ENCODE measurements at places on chromosomes 11 and 22. TPM values are rescaled to one million over a fixed set of nuclear protein-coding genes. Genes with fewer than 3 reads are reported as not detected.

DNA sequence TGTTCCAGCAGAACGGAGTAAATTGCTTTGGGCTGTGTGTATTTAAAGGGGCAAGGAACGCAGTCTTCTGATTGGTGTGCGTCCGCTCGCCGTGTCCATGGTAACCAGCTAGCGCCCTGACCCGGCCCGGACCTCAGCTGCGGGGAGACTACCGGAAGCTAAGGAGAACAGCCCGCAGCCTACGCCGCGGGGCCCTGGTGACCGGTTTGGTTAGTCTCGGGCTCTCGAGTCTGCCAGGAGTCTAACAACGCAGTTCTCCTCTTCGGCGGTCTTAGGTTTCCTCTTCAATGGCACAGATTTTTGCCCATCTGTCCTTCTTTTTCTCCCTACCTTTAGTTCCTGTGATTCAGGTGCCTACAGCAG lies 3.5 kb upstream of the OR56A3 start:
- no peak for DNase-seq
- H3K4me1 ChIP-seq, result no peaks in the 10 kb centered on the region
- H3K4me3 ChIP-seq, result no peak overlapping the region
- no peak overlapping the region for H3K27ac ChIP-seq
- H3K36me3 ChIP-seq, result no peaks in the 10 kb centered on the region
- no peaks in the 10 kb centered on the region for H3K27me3 ChIP-seq

IFITM10 gene
- polyA plus RNA-seq, result 0.07 TPM

GRCh38 chr11:113193016-113193415 lies 121.4 kb upstream of the TTC12 start:
- H3K36me3 ChIP-seq, result no peaks in the 10 kb centered on the region
- H3K4me3 ChIP-seq, result no peak overlapping the region
- no peak overlapping the region for H3K27ac ChIP-seq
- H3K4me1 ChIP-seq, result peaks cover 24% of the 10 kb centered on the region

- no peak overlapping the region for H3K4me3 ChIP-seq
- no peaks in the 10 kb centered on the region for H3K36me3 ChIP-seq
- DNase-seq, result no peak
These were observed 2.5 kb downstream of the WBP2NL start for GRCh38 chr22:42001121-42001520.

MS4A12 gene
- polyA plus RNA-seq, result not detected

DNA sequence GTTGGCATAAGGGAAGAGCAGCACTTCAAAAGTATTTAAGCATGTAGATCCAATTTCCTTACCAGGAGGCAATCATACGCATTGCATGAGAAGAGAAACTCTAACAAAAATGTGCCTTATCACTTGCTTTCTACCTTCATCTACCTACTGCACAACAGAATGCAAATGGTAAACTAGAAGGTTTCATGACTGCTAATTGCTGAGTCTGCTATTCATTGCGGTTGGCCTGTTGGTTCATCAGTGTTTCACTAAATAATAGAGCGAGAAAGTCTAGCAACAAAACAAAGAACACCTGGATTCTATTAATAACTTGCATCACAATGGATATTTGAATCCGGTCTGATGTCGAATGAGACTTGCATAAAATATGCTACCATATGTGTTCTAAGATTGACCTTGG lies 229.0 kb downstream of the OPCML start:
- DNase-seq, result no peak
- H3K4me3 ChIP-seq, result no peak overlapping the region
- no peak overlapping the region for H3K27ac ChIP-seq
- no peaks in the 10 kb centered on the region for H3K27me3 ChIP-seq
- no peaks in the 10 kb centered on the region for H3K36me3 ChIP-seq
- no peaks in the 10 kb centered on the region for H3K4me1 ChIP-seq

- peaks cover 17% of the 10 kb centered on the region for H3K36me3 ChIP-seq
- no peak for DNase-seq
- H3K4me1 ChIP-seq, result no peaks in the 10 kb centered on the region
These were observed 12.2 kb upstream of the GRK2 start for GRCh38 chr11:67253872-67254624.

DNA sequence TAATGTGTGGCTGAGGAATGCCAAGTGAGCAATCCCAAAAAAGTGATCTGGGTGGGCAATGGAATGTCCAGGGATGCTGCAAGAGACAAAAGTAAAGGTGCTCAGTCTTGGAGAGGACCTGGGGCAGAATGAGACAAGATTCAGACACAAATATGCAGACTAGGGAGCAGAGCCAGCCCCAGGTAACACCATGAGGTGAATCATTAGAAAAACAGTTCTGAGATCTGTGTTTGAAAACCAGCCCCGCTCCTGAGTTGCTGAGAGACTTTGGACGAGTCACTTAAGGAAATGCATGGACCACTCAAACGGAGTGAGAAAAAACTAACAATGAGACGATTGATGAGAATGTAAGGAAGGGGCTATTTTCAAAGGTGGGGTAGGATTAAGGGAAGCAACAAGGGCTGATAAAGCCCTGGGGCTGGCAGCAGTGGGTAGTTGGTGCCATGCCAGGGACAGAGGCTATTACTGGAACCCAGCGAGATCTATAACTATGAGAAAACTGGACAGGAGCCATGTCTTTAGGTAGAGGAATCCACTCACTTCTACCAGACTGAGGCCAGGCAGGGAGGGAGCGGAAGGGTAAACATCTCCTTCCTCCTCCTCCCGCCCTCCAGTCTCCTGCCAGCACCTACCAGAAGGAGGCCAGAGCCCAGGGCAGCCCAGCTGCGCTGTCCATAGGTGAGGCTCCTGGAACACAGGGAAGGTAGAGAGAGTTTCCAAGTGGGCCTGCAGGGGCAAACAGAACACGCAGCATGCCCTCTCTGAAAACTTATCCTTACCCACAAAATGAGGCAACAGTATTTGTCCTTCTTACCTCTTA lies 130.4 kb upstream of the TEAD1 start:
- no peak for DNase-seq
- H3K27ac ChIP-seq, result no peak overlapping the region
- peaks cover 34% of the 10 kb centered on the region for H3K4me1 ChIP-seq
- H3K36me3 ChIP-seq, result no peaks in the 10 kb centered on the region

PLEKHA7 gene
- polyA plus RNA-seq, result 34.0 TPM

GRCh38 chr11:64867748-64868462 lies 10.5 kb downstream of the EHD1 start:
- H3K27me3 ChIP-seq, result no peaks in the 10 kb centered on the region
- no peaks in the 10 kb centered on the region for H3K36me3 ChIP-seq
- H3K27ac ChIP-seq, result peak overlapping the region; percentile 96
- H3K4me3 ChIP-seq, result no peak overlapping the region
- no peak for DNase-seq

Data from heart right ventricle (tissue), 16 donors.